ENCODE measurements at places on chromosomes 11 and 22.
A peak's percentile ranks its signal among the peaks of the same experiment; 100 is the strongest.

GRCh38 chr11:3182462-3182852 lies 17.3 kb upstream of the OSBPL5 start:
- DNase-seq = no peak

GRCh38 chr22:22730655-22731373 lies 86.4 kb downstream of the GGTLC2 start:
- no peak for DNase-seq

GRCh38 chr22:37462983-37463382 lies 23.2 kb downstream of the MFNG start:
- DNase-seq = no peak

DNA sequence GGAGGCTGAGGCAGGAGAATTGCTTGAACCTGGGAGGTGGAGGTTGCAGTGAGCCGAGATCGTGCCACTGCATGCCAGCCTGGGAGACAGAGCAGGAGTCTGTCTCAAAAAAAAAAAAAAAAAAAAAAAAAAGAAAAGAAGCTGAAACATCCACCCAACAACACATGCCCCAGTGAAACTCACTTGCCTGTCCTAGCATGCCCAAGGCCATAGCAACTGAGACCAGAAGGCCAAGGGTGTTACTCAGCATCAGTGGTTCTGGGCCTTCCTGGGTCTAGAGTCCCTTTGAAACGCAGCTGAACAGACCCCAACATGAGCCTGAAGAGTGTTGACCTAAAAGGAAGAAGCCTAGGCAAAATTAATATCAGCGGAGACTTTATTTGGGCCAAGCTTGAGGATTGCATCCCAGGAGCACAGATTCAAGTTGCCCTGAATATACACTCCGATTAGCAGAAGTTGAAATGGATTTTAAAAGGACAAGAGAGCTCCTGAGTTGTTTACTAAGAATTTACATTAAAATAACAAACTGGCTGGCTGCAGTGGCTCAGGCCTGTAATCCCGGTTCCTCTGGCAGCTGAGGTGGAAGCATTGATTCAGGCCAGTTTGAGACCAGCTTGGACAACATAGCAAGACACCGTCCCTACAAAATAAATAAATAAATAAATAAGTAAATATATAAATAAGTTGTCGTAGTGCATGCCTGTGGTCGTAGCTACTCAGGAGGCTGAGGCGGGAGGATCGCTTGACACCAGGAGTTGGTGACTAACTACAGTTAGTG lies 7.0 kb downstream of the PRDX5 start:
- DNase-seq = no peak

DNA sequence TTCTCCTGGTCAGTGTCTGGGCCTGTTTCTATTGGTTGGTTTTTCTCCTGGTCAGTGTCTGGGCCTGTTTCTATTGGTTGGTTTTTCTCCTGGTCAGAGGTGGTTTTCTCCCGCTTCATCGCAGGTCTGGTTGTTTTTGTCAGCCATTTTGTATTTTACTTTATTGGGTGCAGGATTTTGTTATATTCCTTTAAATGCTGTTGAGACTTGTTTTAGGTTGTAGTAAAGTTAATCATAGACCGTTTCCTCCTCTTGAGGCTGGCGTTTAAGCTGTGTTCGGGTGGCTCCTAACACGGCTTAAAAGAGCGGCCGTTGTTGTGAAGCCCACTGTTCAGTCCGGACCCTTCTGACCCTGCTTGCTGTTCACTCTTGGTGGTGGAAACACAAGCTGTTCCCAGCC lies 26.2 kb downstream of the ZBED4 start:
- no peak for DNase-seq

- no peak for DNase-seq
Observed at GRCh38 chr11:118142081-118142480, 10.5 kb downstream of the SCN4B start.

GRCh38 chr11:61118004-61118403 lies 15.7 kb downstream of the CD5 start:
- no peak for DNase-seq

- no peak for DNase-seq
Observed at GRCh38 chr22:23250056-23250784, 69.9 kb downstream of the BCR start.

DNA sequence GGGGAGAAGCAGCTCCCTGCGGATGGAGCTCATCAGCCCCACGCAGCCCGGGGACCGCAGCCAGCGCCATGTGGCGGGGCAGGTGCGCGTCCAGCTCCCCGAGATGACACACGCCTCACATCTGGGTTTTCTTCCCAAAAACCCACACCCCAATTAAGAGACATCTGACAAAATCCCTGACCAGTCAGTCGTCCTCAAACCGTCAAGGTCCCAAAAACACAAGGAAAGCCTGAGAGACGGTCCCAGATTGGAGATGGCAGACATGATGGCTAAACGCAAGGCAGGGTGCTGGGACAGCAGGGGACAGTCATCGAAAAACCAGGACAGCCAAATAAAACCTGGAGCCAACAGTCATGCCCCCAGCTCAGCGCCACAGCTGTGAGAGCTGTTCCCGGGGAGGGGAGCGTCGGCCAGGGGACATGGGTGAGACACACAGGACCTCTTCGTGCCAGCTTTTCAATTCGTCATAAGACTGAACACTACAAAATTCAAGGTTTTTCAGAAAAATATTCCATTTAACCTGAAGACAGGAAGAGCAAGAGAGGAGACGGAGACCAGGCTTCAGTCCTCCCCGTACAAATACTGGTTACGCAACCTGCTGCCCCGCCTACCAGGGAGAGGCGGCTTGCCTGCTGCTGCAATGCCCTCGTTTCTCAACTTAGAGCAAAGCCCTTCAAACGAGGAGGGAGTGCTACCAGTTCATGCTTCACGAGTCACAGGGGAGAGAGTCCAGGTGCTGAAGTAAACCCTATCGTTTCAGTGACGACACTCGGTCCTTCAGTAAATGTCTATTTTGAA lies 10.5 kb downstream of the TOLLIP start:
- DNase-seq = peak; percentile 71

- DNase-seq = no peak
Observed at GRCh38 chr11:133713406-133713805, 131.9 kb downstream of the SPATA19 start.

- no peak for DNase-seq
Observed at GRCh38 chr11:75337195-75337654, 14.2 kb downstream of the ARRB1 start.

DNA sequence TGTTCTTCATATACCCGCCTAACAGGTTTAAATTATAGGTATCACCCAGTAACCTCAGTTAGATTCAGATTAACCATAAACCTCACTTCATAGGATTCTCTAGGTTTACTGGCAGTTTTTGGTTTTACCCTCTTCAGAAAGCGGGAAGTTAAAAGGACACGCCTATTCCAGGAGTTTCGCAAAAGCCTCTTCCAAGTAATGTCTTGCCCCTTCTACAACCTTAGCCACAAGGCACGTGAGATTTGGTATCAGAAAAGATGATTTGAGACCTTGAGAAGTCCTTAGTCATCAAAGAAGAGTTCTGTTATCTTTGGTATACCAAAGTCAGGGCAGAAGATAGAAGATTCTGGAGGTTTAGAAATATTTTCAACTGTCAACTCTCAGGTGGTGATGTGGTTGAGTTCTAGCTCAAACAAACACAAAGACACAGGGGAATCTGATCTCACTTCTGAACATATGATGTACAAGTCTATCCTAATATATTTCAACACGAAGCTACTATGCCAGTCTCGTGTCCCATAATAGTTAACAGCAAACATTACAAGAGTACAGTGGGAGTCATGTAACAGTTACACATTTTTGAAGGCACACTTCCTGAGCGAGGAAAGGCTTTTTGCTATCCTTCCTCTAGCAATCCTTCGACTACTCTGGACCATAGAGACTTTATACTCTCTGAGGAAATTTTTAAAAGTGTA lies 103.5 kb downstream of the USP35 start:
- no peak for DNase-seq

DNA sequence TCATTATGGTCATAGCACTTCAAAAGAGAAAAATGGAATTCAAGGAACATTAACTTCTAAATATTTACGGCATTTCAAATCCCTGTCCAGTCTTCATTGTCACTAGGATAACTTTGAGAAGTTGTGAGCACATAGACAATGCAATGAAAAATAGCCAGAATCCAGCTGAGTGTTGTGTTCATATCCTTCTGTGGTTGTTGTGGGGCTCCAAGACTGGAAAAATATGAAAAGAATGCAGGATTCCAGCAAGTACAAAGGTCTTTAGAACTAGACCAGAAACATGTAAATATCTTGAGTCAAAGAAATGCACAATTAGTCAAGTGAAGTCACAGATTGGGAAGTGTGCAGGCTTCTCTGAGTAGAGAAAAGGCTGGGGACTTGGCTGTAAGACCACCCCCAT lies 68.7 kb downstream of the WT1 start:
- no peak for DNase-seq

- no peak for DNase-seq
Observed at GRCh38 chr11:117831661-117832415, 7.3 kb upstream of the FXYD2 start.

DNA sequence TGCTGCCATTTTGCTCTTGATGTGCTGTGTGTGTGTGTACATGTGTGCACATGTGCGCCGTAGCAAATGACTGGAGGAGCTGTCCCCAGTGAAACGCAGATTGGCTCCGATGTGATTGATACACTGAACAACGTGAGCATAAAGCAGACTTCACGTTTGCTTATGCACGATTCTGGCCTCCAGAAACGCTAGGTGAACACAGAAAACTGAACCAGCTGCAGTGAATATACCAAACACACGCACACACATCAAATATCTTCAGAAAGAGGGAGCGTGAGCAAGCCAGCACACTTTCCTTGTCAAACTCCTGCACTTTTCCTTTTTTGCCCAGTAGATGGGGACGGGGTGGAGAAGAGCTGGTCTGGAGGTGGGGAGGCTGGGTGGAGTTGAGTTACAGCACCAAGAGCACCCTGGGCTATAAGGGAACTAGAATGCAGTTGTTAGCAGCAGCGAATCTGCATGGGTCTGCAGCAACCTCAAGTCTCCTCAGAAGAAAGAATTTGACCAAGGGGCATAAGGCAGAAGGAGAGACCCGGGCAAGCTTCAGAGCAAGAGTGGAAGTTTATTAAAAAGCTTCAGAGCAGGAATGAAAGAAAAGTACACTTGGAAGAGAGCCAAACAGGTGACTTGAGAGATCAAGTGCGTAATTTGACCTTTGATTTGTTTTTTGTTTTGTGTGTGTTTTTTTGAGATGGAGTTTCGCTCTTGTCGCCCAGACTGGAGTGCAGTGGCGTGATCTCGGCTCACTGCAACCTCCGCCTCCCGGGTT lies 77.8 kb upstream of the CADM1 start:
- peak; percentile 56 for DNase-seq

GRCh38 chr11:88806410-88806809 lies 259.4 kb downstream of the GRM5 start:
- no peak for DNase-seq

DNA sequence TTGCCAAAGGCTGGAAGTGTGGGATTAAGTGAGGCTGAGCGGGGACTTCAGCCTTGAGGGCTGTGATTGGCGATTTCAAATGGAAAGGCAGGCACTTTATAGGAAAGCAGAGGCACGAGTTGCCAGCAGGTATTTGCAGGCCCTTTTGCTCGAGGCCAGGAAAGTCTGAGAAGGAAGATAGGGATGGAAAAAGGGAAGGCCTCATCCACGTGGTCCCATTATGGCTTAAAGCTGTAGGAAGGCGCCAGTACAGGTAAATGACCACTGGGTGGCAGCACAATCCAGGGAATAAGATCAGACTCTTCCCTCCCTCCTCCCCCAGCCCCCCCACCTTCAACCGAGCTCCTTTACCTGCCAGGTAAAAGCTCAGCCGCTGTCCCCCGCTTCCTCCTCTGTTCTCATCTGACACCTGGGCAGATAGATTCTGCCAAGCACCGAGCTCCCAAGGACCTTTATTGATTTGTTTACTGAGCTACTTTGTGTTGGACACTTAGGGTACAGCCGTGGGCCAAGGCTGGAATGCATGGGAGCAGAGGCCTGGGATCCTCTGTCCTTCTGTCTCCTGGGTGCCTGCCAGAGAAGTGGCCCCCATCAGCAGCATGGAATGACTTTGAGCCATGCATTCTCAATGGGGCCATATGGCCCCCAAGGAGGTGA lies 7.5 kb downstream of the P2RX3 start:
- DNase-seq = peak; percentile 65

DNA sequence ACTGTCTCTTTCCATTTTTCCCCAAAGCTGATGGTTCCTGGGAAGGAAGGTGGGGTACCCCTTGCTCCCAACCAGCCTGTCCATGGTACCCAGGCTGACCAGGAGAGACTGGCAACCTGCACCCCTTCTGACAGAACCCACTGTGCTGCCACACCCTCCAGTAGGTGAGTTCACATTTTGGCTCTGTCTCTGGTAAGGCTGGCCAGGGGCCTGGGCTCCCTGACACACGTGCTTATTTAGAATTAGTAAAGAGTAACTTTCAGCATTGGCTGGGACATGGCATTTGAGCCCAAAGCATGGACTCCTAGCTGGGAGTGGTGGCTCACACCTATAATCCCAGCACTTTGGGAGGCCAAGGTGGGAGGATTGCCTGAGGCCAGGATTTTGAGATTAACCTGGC lies 35.1 kb downstream of the ARHGAP1 start:
- no peak for DNase-seq

DNA sequence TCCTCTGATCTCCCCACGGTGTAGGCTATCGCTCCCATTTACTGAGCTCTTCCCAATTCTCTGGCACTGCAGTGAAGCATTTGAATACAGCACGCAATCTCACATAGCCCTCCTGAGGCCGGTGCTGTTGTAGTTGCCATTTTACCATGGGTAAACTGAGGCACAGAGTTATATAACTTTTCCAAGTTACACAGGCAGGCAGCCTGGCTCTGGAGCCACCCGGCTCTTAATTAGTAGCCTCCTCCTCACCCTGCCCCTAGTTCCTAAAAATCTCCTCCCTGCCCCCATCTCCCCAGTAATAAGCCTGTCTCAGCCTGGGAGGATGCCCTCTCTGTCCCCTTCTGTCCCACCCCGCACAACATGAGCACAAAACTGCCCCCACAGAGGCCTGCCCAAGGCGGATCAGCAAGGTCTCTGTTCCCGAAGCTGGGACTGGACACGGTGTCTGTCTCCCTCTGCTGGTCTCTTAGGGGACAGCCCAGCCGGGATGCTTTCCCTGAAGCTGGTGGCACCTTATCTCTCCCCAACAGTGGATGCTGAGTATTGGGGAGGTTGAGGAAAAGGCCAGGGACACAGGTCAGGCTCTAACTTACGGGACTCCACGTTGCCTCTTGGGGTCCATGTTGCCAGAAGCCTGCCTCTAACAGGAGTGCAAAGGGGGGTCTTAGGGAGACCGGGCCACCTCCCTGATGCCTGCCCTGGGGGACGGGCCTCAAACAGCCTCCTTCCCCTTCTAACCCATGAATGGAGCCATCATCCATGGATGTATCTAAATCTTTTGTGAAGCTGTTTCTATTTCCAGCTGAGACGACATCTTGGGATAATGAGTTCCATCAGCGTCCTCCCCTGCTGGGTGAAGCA lies 9.1 kb upstream of the CLCF1 start:
- DNase-seq = peak; percentile 43

DNA sequence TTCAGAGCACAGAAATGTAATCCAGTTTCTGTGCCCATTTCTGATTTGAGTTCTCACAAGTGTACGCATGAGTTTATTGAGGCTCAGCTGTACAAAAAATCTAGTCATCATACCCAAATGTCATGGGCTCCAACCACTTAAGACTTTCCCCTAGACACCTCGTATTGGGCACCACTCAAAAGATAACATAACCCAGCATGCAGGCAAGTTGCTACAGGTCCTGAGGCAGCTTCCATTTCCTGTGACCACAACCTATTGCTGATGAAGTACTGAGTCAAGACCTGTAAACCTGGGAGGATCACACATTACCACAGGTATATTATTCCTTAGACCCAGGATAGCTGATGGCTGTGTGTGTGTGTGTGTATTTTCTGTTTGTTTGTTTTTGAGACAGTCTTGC lies 95.2 kb downstream of the MRTFA start:
- no peak for DNase-seq
